ENCODE measurements at places on chromosomes 6 and 20.

DNA sequence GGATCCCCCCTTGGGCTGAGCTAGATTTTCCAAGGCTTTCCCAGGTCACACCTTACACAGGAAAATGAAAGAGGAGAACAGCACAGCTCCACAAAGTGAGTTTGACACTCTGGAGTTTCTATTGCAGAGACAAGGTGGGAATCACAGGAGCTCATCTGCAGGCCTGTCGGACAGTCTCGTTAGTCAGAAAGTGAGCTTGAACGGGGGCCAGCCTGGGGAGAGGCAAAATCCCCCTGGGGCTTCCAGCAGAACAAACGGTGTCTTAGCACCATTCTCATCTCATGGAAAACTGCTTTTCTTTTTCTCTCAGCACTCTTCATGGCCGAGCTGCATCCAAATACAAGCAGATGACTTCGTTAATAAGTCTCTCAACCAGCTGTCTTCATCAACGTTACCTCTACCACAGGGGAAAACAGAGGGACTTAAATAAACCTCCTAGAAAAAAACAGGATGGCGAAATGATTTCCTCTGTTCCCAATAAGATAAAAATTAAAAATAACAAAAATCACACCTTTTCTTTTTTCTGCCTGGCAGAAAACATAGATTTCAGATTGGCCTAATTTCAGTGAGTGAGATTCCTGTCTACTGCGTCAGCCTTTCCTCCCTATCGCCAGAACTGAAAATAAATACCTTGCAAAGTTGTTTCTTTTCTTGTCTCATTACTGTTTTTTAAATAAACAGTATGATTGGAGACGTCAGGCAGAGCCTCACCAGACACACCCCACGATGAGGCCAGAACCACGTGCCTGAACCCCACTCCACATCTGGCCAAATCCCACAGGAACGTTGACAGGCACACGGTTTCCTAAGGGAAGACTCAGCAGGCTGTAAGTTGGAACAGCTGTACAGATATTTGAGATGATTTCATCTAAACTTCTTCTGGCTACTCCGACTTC is 219.0 kb downstream of the TTLL2 start:
- H3K36me3 ChIP-seq = no peaks in the 10 kb centered on the region
- H3K27me3 ChIP-seq = no peaks in the 10 kb centered on the region
- H3K27ac ChIP-seq = no peak overlapping the region
- H3K4me1 ChIP-seq = no peaks in the 10 kb centered on the region
- no peak for DNase-seq
- no peak overlapping the region for H3K4me3 ChIP-seq

- H3K27me3 ChIP-seq = no peaks in the 10 kb centered on the region
- H3K4me1 ChIP-seq = peaks cover 33% of the 10 kb centered on the region
- no peaks in the 10 kb centered on the region for H3K36me3 ChIP-seq
- no peak overlapping the region for H3K4me3 ChIP-seq
- no peak for DNase-seq
- H3K27ac ChIP-seq = no peak overlapping the region
These were observed 95.6 kb downstream of the UST start for GRCh38 chr6:148842296-148843019.

GRCh38 chr6:18187701-18188100 is 32.5 kb downstream of the KDM1B start:
- H3K27me3 ChIP-seq = no peaks in the 10 kb centered on the region
- no peak overlapping the region for H3K4me3 ChIP-seq
- no peak for DNase-seq
- peaks cover 34% of the 10 kb centered on the region for H3K36me3 ChIP-seq

DNA sequence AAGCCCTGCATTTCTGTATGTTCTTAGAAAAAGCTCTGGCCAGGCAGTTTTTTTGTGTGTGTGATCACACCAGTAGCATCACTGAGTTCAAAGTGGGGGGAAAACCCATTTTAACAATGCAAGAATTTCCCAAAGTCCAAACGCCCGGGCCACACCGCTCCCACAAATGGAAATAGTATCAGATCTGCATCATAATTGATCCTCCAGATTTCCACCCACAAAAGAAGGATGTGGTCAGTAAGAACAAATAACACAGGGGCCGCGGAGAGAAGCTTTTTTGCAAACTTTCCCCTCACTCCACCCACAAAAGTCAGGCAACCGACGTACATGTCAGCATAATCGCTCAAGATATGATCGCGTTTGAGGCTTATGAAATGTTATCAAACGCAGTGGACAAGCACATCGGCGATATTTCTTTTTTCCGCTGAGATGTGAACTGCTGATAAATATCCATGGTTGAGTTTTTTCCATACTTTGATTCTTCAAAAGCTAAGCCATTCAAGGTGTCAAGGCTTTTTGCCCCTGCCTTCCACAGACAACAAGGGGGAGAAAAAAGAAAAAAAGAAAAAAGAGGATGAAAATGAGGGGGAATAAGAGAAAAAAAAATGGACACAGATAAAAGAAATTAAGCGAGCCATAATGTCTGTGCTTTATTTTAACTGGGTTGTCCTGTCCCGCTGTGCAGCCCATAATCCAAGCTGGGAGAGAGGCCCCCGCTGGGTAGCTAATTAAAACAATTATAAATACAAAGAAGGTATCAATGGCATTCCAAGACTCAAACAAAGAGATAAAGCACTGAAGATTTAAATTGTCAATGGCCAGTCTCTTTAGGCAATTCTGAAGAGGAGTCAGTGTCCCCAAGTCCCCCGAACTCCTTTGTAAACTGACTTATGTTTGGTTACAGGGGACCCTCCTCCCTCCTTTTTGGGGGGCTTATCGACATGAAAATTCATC is 143.5 kb downstream of the ZFP64 start:
- no peaks in the 10 kb centered on the region for H3K36me3 ChIP-seq
- H3K27ac ChIP-seq = peak overlapping the region; percentile 92
- peaks cover 29% of the 10 kb centered on the region for H3K4me1 ChIP-seq

DNA sequence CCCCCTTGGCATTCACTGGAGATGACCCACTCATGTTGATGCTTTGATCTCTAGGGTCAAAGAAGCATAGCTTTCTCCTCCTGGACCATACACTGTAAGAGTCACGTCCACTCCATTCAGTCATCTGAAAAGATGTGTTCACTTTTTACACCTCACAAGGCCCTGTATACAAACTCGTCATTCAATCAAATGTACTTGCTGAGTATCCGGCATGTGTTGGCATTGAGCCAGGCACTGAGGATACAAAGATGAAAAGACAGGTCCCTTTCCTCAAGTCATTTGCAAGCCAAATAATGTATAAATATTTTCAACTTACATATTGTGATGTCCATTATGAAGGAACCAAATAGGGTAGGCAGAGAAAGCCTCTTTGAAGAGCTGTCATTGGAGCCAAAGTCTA is 32.6 kb upstream of the CSNK2A1 start:
- H3K36me3 ChIP-seq = no peaks in the 10 kb centered on the region
- peaks cover 6% of the 10 kb centered on the region for H3K27me3 ChIP-seq
- H3K4me3 ChIP-seq = no peak overlapping the region

DNA sequence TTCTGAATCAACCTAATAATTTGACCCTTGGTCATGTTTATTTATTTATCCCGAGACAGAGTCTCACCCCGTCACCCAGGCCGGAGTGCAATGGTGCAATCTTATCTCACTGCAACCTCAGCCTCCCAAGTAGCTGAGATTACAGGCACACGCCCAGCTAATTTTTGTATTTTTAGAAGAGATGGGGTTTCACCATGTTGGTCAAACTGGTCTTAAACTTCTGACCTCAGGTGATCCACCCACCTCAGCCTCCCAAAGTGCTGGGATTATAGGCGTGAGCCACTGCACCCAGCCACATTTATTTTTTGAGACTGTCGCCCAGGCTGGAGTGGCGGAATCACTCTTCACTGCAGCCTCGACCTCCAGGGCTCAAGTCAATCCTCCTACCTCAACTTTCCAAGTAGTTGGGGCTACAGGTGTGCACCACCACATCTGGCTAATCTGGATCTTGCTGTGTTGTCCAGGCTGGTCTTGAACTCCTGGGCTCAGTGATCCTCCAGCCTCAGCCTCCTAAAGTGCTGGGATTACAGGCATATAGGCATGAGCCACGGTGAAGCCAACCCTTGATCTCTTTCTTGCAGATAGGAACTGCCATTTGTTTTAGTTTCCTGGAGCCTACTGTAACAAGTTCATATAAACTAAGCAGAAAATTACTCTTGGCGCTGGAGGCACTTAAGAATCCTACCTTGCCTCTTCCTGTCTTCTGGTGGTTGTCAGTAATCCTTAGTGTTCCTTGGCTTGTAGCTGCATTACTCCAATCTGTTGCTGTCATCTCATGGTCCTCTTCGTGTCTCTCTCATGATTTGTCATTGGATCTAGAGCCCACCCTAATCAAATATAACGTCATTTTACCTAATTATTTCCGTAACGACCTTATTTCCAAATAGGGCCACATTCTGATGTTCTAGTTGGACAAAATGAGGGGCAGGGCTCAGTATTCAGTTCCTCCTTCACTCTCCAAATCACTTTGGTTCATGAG is 2.3 kb downstream of the RPS18 start:
- H3K27me3 ChIP-seq = peaks cover 21% of the 10 kb centered on the region
- no peak for DNase-seq
- H3K27ac ChIP-seq = peak overlapping the region; percentile 99
- H3K4me1 ChIP-seq = peaks cover 90% of the 10 kb centered on the region

DNA sequence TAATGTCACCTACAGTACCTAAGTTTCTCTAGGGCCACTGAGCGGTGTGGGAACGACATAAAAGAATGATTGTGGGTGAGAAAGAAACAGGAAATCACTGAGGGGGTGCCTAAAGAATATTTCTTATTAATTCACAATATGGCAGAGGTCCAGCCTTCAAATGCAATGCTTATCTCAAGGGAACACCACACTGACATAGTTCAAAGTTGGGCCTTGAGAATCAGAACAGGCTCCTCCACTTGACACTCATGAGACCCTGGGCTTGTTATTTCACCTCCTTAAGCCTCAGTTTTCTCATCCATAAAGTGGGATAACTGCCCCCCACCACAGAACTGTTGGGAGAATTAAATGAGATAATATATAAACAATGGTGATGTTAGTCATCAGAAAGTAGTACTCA is 40.4 kb upstream of the ARHGAP18 start:
- H3K36me3 ChIP-seq = no peaks in the 10 kb centered on the region
- peaks cover 50% of the 10 kb centered on the region for H3K4me1 ChIP-seq
- peak overlapping the region; percentile 79 for H3K4me3 ChIP-seq

DNA sequence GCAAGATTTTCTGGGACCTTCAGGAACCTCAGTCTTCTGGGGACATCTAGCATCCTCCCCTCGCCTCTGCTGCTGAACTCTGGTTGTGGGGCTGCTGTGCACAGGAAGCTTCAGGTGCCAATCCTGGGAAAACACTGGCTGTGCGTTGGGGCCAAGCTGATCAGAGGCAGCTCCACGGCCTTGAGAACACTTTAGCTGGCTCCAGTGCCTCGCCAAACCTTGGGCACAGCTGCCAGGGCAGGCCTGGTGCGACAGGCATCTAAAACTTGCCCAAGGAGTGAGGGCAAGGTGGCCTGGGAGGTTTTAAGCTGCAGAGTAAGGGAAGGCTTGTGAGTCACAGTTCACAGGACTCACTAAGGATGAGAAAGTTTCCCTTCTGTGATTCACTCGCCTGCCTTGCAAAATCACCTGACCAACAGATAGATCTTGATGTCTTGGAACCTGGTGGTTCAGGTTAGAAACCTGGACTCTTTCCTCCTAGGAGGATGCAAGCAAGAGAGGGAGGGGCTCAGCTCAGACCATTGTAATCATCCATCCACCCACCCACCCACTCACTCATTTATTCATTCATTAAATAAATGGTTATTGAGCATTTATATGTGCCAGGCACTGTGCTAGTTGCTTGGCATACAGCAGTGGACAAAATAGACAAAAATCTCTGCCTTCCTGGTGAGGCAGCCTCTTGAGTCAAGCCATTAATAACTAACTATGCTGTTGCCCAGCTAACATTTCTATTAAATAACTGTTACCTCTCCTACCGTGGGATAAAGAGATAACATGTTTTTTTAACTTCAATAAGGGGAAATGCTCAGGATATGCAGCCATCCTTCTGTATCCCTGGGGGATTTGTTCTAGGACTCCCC is 2.5 kb upstream of the SPATS1 start:
- no peak overlapping the region for H3K27ac ChIP-seq
- H3K4me1 ChIP-seq = no peaks in the 10 kb centered on the region
- H3K4me3 ChIP-seq = no peak overlapping the region
- no peak for DNase-seq
- H3K36me3 ChIP-seq = no peaks in the 10 kb centered on the region
- peaks cover 4% of the 10 kb centered on the region for H3K27me3 ChIP-seq

DNA sequence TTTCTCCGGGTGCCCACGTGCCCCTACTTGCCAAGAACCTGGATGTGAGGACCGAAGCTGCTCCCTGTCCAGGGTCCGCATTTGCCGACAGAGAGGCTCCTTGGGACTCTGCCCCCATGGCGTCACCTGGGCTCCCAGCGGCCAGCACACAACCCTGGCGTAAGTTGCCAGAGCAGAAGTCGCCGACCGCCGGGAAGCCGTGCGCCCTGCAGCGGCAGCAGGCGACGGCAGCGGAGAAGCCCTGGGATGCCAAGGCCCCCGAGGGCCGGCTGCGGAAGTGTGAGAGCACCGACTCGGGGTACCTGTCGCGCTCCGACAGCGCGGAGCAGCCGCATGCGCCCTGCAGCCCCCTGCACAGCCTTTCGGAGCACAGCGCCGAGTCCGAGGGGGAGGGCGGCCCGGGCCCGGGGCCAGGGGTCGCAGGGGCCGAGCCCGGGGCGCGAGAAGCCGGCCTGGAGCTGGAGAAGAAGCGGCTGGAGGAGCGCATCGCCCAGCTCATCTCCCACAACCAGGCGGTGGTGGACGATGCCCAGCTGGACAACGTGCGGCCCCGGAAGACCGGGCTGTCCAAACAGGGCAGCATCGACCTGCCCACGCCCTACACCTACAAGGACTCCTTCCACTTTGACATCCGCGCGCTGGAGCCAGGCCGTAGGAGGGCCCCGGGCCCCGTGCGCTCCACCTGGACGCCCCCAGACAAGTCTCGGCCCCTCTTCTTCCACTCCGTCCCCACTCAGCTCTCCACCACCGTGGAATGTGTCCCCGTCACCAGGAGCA is 28.3 kb downstream of the ZNF831 start:
- H3K4me1 ChIP-seq = peaks cover 25% of the 10 kb centered on the region
- H3K4me3 ChIP-seq = no peak overlapping the region
- no peak for DNase-seq
- no peaks in the 10 kb centered on the region for H3K27me3 ChIP-seq

- no peak for DNase-seq
- H3K36me3 ChIP-seq = peaks cover 4% of the 10 kb centered on the region
- H3K27ac ChIP-seq = no peak overlapping the region
- H3K4me3 ChIP-seq = no peak overlapping the region
These were observed 22.7 kb upstream of the TGM6 start for GRCh38 chr20:2358006-2358405.

GRCh38 chr6:169981568-169981967 is 230.1 kb downstream of the ERMARD start:
- H3K27ac ChIP-seq = no peak overlapping the region
- H3K27me3 ChIP-seq = peaks cover 14% of the 10 kb centered on the region
- H3K36me3 ChIP-seq = no peaks in the 10 kb centered on the region
- peaks cover 7% of the 10 kb centered on the region for H3K4me1 ChIP-seq

DNA sequence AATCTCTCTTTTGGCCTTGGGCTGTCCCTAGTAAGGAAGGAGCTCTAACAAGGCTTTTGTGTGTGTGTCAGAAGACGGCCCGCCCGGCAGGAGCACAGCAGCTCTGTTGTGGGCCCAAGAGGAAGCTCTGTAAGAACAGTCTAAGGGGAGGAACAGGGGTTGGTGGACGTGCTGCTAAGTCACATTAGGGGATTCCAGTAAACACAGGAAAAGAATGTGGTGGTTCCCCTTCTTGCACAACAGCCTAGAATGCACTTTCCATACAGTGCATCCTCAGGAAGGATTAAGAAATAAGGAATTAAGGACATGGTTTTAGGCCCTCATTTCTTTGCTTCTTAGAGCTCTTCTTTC is 114.5 kb downstream of the RNF144B start:
- no peak overlapping the region for H3K4me3 ChIP-seq
- no peaks in the 10 kb centered on the region for H3K27me3 ChIP-seq
- H3K4me1 ChIP-seq = no peaks in the 10 kb centered on the region
- H3K36me3 ChIP-seq = no peaks in the 10 kb centered on the region
- no peak overlapping the region for H3K27ac ChIP-seq
- DNase-seq = no peak

All from immature natural killer cell (primary cell).